ENCODE measurements at places on chromosomes 13 and 19.

- no peak for DNase-seq
Measured at GRCh38 chr13:41311406-41312175, 524 bp downstream of the NAA16 start.

DNA sequence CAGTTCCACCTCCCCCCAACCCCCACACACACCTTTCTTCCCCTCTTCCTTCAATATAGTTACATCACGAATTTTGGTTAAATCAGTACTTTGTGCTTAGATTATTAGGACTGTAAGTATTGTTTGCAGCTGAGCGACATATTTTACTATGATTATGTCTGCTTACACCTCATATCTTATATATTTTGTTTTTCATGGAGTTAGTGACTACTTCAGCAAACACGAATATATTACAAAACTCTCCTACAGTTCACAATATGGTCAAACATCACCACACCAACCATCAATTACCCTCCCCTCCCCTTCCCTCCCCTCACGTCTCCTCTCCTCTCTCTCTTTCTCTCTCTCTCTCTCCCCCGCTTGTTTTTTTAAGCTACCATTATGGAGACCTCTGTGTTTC lies 152.9 kb downstream of the TBC1D4 start:
- DNase-seq, result no peak

- no peak for DNase-seq
Measured at GRCh38 chr13:110925023-110925612, 10.2 kb upstream of the ANKRD10 start.

DNA sequence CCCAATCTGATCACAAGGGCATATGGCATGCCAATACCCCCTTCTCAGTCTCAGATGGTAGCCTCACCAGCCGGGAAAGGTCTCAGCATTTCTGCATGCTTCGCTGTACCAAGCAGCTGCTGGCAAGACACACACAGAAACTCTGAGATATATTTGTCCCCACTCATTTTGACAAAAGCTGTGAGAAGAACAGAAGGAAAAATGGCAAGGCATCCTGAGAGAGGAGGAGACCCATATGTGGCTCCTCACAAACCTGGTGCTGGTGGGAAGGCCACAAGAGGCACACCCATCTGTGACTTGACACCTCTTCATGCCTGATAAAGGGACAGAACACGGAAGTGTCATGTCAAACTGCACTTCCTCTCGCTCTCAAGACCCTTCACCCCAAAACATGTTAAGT lies 36.7 kb upstream of the DOCK9 start:
- DNase-seq, result no peak

GRCh38 chr13:76971215-76971614 lies 20.7 kb upstream of the CLN5 start:
- DNase-seq, result no peak

- DNase-seq, result peak; percentile 78
Measured at GRCh38 chr19:43624933-43625332, 5.5 kb upstream of the ZNF428 start.

DNA sequence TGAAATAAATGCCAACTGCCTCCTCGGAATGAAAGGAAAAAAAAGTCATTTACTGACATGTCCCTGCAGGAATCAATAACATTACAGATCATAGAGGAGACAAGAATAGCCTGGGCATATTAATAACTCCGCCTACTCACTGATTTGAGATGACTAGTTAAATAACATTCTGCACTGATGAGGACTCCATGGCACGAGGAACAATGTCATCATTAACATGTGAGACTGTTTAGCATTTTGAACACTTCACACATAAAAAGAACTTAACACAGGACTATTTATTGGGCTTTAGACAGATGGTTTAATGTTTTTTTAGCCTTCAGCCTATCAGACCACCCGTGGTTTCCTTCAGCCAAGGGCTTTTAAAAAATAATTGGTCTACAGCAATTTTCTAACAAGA lies 170.1 kb downstream of the OLFM4 start:
- no peak for DNase-seq

Measured in activated CD4-positive, CD25-positive, alpha-beta regulatory T cell (primary cell).